NCI-H345 (cell line): ENCODE measurements at places on chromosomes 11 and 22.

GRCh38 chr22:32603651-32604540 is 129.3 kb downstream of the FBXO7 start:
- no peak for DNase-seq

GRCh38 chr22:23269441-23270211 is 89.3 kb downstream of the BCR start:
- DNase-seq: peak; percentile 20

GRCh38 chr11:6856871-6857270 is 6.0 kb upstream of the OR10A2 start:
- DNase-seq: no peak

DNA sequence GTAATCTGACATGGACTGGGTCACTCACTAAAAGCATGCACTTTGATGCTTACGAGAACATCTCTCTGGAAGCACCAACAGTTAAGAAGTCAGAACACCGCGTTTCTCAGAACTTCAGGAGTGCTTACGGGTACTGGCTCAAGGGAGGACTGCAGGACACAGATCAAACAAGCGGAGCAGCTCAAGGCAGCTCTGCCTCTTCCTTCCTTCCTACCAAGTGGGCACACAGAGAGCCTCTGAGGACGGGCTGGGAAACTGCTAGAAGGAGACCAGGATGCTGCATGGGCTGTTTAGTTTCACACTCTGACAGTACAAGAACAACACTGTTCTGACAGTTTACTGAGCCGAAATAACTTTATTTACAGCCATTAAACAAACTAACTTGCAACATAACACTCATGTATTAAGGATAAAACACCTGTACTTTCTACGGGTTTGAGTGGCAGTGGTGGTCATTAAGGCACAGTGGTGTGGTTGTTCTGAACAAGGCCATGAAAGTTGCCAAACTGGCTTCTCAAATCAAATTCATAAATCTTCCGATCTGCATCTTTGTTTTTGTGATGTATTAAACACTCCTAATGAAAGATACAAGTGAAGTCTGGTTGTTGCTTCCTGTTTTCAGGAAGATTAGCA is 37.5 kb downstream of the ARFGAP3 start:
- DNase-seq: no peak

DNA sequence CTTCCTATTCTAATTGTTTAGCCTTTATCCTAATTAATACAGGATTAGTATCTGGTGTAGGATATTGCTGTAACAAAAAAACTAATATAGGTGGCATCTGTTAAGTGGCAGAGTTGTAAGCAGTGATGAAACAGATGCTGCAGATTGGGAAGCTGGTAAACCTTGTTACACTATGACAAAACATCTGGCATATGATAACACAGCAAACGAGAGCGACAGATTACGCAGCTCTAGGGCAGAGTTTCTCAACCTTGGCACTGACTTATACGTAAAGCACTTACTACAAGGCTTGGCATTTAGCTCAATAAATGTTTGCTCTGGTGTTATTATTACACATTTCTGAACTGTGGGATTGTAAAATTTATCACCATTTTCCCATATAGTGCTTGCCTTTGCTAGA is 137.0 kb downstream of the ATG16L2 start:
- no peak for DNase-seq

DNA sequence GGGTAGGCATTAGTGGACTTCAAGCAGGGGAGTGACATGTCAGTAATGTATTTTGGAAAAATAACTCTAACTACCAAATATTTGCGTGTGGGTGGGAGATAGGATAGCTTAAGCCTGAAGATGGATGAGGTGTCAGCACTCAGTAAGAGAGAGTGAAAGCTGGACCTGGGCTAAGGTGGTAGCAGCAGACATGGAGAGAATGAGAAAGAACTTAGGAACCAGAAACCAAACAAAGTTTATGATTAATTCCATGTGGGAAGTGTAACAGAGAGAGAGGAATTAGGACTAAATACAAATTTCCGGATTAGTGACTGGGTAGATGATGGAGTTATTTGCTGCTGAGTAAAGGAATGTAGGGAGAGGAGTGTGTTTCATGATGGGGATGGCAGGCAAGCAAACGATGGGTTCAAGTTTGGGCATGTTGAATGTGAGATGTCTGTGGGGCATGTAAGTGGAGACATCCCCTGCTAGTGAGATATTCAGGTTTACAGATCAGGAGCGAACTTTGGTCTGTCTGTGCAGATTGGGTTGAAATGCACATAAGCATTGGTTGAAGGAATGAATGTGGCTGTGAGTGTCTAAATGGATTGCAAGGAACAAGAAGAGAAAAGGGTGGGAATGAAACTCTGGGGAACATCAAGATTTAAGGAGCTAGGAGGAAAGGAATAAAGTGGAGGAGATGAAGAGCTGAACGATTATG is 185.6 kb upstream of the MTMR2 start:
- no peak for DNase-seq

DNA sequence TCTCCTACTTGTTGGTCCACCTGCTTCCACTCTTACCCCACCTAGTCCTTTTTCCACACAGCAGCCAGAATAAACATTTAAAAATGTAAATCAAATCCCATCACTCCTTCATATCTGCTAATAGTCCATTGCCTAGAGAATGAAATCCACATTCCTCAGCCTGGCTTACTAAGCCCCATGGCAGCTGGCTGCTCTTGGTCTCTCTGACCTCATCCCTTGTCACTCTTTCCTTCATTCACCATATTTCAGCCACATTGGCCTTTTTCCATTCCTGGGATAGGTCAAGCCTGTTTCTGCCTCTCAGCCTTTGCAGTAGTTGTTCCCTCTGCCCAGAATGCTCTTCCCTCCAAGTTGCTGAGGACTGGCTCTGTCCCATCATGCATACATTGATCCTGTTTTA is 512.8 kb downstream of the INSC start:
- DNase-seq: no peak

- no peak for DNase-seq
Measured at GRCh38 chr11:113245216-113245615, 69.2 kb upstream of the TTC12 start.

GRCh38 chr11:74010306-74011300 is 1.7 kb upstream of the UCP3 start:
- no peak for DNase-seq

GRCh38 chr11:84819537-84819936 is 807.6 kb downstream of the DLG2 start:
- DNase-seq: no peak

DNA sequence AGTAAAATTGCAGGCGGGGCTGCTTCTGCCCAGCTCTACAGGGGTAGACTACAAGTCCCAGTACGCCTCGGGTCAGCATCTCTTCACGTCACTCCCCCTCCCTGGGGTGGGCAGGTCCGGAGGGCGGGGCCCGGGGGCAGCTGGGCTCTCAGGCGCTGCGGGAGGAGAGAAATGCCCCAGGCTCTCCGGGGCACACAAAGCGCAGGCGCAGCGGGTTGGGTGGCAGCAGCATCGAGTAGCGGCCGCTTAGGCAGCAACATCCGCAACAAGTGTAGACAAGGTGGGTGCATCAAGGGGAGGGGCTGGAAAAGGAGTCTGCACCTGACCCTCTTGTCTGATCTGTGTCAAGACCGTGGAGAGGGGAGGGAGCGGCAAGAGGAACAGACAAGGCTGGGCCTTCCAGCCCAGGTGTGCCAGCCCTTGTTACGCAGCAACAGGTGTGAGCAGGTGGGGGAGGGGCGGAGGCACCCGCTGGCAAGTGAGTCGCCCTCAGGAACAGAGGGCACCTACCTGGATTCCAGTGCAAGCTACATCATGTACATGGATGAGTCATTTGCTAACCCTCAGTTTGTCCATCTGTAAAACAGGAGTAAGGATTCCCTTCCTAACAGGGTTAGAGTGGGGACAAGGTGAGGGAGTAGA is 1.2 kb downstream of the PLEKHB1 start:
- DNase-seq: peak; percentile 97

DNA sequence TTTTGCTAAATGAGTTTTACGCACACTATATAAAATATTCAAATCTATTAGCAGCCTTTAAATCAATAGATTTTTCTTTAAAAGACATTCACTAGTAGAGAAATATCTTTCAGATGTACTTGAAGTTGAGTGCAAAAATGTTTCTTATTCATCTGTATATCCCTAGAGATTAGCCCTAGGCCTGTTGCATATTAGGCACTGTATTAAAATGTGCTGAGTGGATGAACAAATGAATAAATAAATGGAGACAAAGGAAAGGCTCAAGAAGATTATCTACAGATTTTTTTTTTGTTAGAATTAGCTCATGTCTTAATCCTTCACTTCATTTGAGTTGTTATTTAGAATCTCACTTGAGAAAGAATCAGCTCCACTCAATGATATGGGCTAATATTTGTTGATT is 12.0 kb upstream of the MMP13 start:
- DNase-seq: no peak
